Activated CD4-positive, alpha-beta memory T cell treated with anti-CD3 and anti-CD28 coated beads for 36 hours (primary cell): ENCODE measurements at places on chromosomes 3 and 15.

GRCh38 chr3:52537726-52538421, 1.5 kb downstream of the UQCC5 start:
- DNase-seq: peak; percentile 9

DNA sequence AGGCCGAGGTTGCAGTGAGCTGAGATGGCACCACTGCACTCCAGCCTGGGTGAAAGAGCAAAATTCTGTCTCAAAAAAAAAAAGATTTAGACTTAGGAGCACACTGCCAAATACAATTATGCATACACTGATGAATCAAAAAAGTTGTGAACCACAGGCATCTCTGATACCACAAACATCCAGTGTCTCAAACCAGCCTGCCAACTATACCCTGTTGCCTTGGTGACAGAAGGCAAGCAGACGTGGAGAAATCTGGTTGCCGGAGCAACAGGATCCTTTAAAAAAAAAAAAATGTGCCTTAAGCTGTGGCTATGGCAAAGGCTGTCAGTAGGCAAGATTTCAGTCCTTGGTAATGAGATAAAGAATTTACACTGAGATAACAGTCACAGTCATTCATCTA, 202.3 kb downstream of the NEK10 start:
- DNase-seq: no peak

GRCh38 chr3:40615110-40615915, 90.6 kb downstream of the ZNF621 start:
- no peak for DNase-seq

GRCh38 chr3:9688961-9689360, 14.7 kb upstream of the CPNE9 start:
- no peak for DNase-seq

DNA sequence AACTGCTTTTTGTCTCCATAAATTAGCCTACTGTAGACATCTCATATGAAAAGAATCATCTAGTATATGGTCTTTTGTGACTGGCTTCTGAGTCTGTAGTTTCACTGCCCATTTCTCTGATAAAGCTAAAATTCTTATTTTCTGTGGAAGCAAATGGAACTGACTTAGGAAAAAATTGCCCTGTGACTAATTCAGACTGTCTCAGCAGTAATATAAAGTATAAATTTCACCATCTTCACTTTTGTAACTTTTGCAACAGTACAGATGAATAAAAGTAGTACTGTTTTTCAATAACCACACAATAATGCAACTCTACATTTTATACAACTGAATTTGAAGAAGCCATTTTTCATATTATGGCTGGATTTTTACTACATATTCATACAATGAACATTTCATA, 104.1 kb downstream of the TBC1D5 start:
- no peak for DNase-seq

DNA sequence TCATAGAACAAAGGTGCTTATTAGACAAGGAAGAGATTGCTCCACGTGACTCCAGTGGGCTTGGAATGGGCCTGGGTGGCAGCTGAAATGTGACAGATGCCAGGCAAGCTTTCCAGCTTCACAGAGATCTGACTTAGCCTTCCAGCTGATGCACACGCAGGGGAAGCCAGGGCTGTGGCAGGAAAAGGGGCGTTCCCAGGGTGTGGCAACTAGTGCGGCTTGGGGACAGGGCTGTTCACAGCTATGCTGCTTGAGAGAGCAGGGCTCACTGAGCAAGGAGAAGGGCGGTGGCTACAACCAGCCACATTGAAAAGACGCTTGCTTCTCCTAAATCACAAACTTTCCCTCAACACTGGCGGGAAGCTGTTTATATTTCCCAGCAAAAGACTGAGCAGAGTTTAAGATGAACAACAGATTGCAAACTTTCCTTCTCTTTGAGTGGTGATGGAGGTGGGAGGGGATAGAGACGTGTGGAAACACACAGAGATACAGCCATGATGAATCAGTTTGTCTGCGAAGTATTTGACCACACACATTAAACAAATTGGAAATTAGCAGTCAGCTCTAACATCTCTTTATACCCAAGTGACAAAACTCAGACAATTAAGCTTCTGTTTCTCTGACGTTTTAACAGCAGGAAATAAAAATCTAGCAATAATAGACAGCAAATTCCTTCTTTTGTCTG, 127.5 kb downstream of the BDH1 start:
- DNase-seq: peak; percentile 75

DNA sequence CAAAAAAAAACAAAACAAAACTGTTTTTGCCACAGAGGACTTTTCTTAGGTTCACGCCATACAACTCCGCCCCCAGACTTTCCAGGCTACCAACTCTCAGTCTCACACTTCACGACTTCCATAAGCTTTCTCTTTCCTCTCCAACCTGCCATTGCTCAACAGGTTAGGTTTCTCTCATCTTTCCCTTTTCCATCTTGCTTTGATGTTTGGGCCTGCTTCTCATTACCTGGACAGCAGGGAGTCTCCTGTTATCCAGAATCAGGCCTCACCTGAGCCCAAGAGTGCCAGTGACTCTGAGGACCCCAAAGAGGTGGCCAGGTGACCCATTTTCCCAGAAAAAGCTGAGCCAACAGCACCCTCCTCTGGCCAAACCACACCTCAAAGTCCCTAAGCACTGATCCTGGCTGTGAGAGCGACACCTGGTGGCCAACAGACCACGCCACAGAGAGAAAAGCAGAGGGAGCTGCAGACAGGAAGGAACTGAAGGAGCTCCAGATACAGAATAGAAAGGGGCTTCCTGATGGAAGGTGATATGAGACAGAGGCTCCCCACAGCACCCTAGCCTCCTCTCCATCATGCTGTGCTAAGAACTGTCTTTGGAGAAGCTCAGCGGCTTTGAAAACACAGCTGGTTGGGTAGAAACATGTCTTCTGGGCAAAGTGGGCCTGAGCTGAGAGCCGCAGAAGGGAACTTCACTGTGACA, 4.0 kb downstream of the CCDC51 start:
- DNase-seq: peak; percentile 89

- DNase-seq: no peak
Observed at GRCh38 chr15:89553632-89554031, 21.6 kb upstream of the TICRR start.

GRCh38 chr3:41863024-41863423, 98.9 kb downstream of the ULK4 start:
- no peak for DNase-seq

GRCh38 chr3:17623464-17623863, 119.0 kb downstream of the TBC1D5 start:
- no peak for DNase-seq

DNA sequence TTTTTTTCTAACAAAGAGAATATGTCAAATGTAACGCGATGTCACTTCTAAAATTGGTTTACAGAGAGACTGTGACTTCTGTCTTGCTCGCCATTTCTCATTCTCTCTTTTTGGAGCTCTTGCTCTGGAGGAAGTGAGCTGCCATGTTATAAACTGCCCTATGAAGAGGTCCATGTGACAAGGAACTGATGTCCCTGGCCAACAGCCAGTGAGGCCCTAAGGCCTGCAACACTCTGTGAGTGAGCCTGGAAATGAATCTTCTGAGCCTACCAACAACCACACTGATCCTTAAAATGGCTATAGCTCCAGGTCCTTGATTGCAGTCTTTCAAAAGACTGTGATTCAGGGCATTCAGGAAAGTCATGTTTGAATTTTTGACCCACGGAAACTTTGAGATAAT, 49.9 kb downstream of the NMD3 start:
- no peak for DNase-seq

- DNase-seq: no peak
Observed at GRCh38 chr15:76310475-76311099, 682 bp downstream of the ETFA start.

- DNase-seq: peak; percentile 59
Observed at GRCh38 chr15:52234596-52235541, 43.7 kb upstream of the GNB5 start.

DNA sequence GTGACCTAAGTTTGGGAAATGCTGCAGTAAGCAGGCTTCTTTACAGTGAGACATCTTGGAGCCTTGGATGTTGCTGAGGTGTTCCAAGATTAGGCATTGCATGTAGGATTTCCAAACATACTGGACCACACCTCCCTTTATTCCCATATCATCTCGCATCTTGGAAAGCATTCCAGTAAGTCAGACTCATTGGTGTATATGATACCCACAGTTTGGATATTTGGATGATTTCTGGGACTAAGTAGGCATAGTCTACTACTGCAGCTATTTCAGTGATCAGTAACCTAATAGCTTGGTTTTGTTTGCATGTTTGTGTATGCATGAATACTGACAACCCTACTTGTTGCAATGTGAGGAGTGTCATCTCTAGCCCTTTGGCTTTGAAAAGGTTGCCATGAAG, 97.3 kb downstream of the SEMA6D start:
- DNase-seq: no peak

DNA sequence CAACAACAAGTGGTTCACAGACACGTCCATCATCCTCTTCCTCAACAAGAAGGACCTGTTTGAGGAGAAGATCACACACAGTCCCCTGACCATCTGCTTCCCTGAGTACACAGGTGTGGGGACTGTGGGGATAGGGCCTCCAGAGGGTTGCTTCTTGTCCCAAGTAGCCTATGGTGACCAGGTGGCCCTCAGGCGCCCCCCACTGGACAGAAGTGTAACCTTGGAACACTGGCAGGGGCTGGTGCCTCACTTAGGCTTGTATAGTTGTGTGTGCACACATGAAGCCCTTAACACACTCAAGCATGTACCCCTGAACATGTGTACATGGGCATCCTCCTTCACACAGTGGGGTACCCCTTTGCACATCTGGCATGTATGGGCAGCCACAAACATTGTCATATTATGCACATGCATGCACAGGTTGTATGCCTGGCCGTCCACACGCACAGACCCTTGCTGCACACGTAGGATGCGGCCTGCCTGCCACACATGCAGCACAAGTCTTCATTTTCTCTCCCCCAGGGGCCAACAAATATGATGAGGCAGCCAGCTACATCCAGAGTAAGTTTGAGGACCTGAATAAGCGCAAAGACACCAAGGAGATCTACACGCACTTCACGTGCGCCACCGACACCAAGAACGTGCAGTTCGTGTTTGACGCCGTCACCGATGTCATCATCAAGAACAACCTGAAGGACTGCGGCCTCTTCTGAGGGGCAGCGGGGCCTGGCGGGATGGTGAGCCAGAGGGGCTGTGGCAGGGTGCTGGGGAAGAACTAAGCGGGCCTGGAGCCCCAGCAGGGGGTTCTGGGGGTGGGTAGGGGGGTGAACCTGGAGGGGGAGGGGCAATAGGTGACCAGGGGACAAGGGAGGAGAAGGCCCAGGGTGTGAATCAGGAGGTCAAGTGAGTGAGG, 11.7 kb upstream of the SEMA3B start:
- DNase-seq: peak; percentile 59

DNA sequence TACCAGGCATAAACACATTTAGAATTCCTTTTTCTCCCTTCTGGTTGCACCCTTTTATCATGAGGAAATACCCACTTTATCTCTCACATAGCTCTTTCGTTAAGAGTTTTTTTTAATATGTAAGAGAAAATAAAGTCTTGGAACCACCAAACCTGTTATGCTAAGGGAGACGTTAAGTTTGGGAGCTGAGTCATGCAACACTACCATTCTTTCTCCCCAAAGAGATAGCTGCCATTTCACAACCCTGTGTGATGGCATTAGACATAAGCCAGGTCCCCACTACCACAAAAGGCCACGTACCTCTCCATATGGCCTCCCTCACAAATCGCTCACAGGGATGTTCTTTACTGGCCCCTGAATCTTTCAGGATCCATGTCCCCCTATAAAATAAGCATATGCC, 7.6 kb upstream of the NIPA1 start:
- no peak for DNase-seq

- DNase-seq: no peak
Observed at GRCh38 chr3:52722491-52722890, 16.6 kb downstream of the SPCS1 start.

DNA sequence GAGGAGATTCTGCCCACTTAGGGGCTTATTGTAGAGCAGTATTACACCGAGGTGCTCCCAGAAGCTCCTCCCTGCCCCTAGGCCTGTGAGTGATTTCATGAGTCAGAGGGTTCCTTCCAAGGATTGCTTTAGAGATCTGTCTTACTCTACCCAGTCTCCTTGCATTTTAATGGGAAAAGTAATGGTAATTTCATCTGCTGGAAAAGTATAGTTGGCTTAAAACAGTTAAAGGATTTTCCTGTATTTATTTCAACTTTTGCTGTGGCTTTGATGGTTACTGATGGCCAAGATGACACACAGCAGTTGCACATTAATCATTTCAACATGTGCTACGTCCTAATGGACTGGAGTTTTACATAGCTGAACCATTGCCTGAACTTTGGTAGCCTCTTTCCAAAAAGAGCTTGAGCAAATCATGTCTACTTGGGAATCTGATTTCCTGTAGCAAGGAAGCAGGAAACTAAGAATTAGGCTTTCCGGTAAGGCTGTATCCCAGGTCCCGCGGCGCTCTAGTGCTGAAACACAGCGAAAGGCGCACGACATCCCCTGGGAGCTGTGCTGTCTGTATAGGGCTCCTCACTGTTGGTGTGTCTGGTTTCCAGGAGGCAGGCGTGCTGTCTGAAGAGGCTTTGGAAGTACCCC, 9.2 kb upstream of the PGPEP1L start:
- no peak for DNase-seq

- peak; percentile 54 for DNase-seq
Observed at GRCh38 chr15:64883100-64883581, 28.6 kb upstream of the ANKDD1A start.

GRCh38 chr3:27659279-27660021, 62.7 kb downstream of the EOMES start:
- peak; percentile 56 for DNase-seq

DNA sequence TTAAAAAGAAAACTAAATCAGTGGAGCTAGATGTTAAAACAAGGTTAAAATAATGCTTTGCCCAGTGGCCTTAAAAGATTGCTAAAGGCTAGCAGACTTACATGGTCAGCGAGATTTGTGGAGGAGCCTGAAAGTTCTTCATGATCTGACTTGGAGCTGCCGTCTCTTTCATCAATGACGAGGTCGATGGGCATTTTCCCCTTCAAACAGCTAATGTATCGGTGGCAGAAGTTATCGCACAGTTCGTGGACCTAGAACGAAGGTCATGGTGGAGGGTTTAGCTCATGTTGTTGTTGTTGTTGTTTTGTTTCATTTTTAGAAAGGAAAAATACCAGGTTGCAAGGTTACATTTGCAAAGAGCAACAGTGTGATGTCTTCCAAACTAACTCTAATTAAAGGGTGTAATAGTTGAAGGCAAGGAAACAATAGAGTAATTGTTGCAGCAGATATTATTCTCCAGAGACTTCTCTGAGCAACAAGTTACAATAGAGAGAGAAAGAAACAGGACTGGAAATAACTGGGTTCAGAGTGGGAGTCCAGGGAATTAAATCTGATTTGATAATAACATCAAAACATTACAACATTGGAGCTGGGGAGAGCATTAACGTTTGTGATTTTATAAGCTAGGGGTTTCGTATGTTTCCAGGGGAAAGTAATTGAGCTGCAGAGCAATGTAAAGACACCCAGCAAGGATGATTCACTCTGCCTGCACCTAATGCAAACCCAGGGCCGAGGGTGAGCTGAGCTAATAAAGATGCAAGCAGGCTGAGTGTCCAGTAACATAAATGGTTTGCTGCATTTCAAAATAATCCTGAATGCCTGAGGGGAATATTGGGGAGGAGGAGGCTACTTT, 6.6 kb downstream of the MEIS2 start:
- no peak for DNase-seq

- DNase-seq: no peak
Observed at GRCh38 chr3:117998071-117998470, 1036.6 kb downstream of the IGSF11 start.
